ENCODE measurements at places on chromosomes 6 and 20. TPM values are rescaled to one million over a fixed set of nuclear protein-coding genes. Genes with fewer than 3 reads are reported as not detected.

TRAPPC3L gene
- total RNA-seq: not detected

CDKN1A gene
- 39.5 TPM for total RNA-seq

TBXT gene
- total RNA-seq: not detected

KIAA0408 gene
- 4.4 TPM for total RNA-seq

BTN1A1 gene
- total RNA-seq: not detected

HLA-DPA1 gene
- 29.6 TPM for total RNA-seq

GRIK2 gene
- not detected for total RNA-seq

TPMT gene
- 5.8 TPM for total RNA-seq

PDYN gene
- total RNA-seq: not detected

FIG4 gene
- 11.0 TPM for total RNA-seq

RAB44 gene
- 0.15 TPM for total RNA-seq

CCM2L gene
- not detected for total RNA-seq

CNR1 gene
- not detected for total RNA-seq

PPP1R11 gene
- 57.9 TPM for total RNA-seq

ZC2HC1B gene
- not detected for total RNA-seq

CST3 gene
- 2.1 TPM for total RNA-seq

MAD2L1BP gene
- total RNA-seq: 41.8 TPM

COL12A1 gene
- not detected for total RNA-seq

SLC22A2 gene
- not detected for total RNA-seq
